ENCODE measurements at places on chromosomes 2 and 18.

DNA sequence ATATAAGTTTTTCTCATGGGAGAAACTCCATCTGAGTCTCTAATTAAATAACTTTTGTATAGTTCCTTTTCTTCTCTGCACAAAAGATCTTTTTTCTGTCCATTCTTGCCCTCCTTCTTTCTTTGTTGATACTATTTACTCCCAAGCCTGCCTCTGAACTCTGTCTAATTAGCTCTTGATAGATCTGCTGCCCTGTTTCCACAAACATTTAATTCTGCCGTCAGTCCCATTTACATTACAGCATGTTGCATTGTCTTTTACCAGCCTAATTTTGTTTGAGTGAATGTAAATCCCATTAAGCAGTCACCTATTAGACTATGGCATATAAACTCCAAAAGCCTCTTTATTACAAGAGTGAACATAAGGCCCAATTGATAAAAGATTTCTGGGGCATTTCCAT is 254.4 kb downstream of the ERBB4 start:
- no peak for DNase-seq

GRCh38 chr18:44672506-44672905 is 8.2 kb upstream of the SETBP1 start:
- no peak for DNase-seq

- no peak for DNase-seq
Observed at GRCh38 chr2:190507135-190507534, 27.4 kb downstream of the NEMP2 start.

- DNase-seq: no peak
Observed at GRCh38 chr18:41134426-41134825, 820.6 kb upstream of the PIK3C3 start.

DNA sequence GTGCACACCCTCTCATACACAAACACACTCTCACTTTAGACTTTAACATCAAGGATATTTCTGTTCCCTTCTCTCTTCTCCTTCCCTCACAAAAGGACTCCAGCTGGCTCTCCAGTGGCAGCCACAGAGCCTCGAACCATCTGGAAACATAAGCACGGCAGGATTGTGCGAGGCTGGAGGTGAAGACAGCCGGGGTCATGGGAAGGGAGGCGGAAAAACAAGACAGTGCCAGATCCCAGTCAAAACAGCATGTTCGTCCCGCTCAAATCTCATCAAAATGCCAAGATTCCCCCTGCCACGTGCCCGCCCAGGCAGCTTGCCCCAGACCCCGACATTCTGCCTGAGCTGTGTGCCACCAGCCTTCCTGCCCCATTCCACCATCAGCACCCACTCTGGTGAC is 180.3 kb downstream of the ZBTB7C start:
- no peak for DNase-seq

DNA sequence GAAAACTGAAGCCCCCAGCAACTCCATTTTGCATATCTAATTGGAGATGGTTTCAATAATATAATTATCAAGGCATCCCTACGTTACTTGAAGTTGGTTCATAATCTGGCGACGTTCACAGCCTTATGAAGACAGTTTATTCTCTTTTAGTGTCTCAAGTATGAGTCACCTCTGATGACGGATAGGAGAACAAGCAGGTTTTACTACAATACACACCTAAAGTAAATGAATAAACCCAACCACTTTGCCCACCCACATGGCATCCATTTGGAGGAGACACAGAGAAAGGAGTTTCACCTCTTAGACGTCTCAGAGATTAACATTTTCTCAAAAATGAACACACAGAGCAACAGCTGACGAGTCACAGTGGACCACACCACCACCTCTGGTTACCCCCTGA is 40.8 kb downstream of the BCL11A start:
- no peak for DNase-seq

- DNase-seq: no peak
Observed at GRCh38 chr2:29632018-29632417, 289.4 kb downstream of the ALK start.

- no peak for DNase-seq
Observed at GRCh38 chr18:69239849-69240674, 160.6 kb upstream of the DOK6 start.

GRCh38 chr2:28339516-28340175 is 53.0 kb upstream of the FOSL2 start:
- DNase-seq: no peak

DNA sequence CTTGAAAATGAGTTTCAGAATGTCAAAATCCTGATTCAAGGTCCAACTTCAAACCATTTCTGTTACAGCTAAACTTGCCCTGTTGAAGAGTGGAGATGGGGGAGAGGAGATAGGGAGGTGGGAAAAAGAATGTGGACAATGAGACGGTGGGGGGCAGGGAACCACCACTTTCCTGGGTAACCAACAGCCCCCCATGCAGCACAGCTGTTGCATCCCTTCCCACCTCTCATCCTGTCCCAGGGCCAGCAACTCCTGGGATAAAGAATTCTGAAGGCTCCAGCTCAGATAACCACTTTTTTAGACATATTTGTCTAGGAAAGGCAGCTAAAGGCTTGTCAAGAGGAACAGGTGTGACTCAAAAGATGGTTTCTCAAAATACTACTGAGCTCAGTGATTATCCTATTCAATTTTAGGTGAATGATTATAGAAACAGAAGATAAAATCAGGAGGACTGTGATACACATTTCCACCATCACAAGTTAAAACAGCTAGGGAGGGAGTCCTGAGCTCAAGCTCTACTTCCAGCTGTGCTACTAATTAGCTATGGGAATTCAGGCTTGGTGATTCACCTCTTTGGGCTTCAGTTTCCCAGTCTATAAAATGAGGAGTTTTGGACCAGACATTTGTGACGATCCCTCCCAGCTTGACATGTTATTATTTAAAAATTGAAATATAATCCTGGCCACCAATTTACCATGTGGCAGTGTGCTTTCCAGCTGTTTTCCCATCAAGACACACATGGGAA is 36.3 kb downstream of the HDHD2 start:
- no peak for DNase-seq

- DNase-seq: no peak
Observed at GRCh38 chr2:3512086-3512485, 7.2 kb downstream of the ADI1 start.

DNA sequence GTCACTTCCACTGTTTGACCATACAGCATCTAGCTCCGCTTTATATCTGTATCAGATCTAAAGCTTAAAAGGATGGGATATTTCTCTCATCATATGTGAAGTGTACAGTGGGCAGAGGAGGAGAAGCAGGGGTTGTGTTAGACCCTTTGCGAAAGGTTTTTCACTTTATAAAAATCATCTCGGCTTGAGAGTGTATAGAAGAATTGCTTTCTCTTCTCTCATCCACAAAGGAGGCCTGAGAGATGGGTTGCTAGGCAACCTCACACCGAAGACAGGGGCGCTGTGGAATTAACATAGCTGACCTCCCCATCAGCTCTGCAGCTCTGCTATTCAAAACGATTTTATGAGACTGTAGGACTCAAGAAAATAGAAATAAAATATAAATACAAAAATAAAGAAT is 70.2 kb upstream of the GALNT3 start:
- DNase-seq: no peak

- DNase-seq: peak; percentile 70
Observed at GRCh38 chr2:219285894-219286425, 6.8 kb downstream of the DNAJB2 start.

DNA sequence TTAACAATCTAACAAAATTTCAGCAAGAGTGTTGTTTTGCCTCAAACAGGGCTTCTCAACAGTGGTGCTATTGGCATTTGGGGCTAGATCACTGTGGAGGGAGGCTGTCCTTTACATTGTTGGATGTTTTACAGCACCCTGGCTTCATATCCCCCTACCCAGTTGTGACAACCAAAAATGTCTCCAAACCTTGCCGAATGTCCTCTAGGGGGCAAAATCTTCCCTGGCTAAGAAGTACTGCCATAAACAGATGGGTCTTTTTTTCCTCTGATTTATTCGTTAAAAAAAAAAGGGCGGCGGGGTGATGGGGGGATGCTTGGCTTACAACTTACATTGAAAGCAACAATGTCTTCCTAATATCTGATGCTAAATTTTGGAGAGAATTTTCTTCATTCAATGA is 207.6 kb upstream of the CCDC150 start:
- DNase-seq: no peak

DNA sequence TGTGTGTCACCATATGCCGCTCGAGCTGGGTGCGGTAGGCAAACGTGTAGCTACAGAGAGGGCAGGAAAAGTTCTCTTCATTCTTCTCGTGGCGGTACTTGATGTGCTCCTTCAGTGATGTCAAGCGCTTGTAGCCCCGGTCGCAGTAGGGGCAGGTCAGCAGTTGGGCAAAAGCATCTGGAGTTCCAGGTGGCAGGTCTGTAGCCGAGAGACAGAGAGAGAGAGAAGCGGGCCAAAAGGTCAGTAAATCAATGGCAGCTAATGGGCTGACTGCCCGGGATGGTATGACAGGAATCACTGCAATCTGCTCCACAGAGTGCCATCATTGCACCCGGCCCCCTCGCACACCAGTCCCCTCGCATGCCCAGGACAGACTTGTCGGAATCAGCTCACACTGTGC is 116.0 kb downstream of the ZEB2 start:
- DNase-seq: no peak

DNA sequence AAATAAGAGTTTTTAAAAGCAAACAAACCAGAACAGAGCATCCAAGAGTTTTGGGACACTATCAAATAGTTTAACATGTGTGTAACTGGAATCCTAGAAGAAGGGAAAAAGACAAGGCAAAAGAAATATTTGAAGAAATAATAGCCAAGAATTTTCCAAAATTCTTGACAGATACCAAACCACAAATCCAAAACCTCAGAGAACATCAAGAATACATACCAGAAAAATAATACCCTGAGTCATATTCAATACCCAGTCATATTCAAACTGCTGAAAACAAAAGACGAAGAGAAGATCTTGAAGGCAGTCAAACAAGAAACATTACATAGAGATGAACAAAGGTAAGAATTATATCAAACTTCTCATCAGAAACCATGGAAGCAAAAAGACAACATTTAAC is 22.9 kb downstream of the INO80C start:
- no peak for DNase-seq

DNA sequence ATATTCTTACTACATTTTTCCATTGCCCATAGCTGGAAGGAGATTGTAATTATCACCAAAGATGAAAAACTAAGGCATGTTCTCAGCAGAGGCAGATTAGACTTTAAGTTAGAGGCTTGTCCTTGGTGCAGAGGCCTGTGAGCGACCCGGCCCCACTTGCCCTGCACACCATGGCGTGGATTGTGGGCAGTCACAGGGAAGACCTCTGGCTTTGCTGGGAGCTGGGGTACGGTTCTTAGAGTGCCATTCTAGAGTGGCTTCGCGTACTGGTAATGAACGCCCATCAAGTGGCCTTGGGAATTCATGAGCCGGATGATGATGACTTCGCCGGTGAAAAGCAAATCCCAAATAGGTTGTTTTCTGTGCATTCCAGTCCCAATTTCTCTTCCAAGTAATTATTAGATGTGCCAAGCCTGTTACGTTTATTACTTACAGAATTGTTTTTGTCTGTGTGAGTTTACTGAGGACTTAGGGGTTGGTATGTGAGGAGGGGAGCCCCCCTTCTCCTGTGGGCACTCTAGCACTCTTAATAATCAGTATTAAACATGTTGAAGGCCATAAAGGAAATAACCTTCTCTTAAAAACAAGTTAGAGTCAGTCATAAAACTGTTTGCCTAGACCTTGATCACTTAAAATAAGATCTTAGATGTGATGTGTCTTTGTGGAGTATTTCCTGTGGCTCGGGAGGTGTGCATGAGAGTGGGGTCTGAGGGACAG is 90.6 kb downstream of the LDLRAD4 start:
- DNase-seq: no peak

DNA sequence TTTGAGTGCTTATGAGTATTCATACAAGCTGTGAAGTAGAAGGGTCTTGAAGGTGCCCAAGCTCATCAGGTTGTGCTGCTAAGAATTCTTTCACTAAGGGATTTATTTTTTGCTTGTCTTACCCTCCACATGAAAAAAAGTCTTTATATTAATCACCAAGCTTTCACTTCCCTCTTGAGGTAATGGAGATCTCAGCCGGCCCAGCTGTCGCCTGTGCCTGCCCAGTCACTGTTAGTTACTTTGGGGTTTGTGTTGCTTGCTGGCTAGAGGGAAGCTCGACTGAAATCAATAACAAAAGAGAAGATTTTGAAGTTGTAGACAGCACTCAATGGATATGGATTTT is 21.9 kb downstream of the MC2R start:
- no peak for DNase-seq

DNA sequence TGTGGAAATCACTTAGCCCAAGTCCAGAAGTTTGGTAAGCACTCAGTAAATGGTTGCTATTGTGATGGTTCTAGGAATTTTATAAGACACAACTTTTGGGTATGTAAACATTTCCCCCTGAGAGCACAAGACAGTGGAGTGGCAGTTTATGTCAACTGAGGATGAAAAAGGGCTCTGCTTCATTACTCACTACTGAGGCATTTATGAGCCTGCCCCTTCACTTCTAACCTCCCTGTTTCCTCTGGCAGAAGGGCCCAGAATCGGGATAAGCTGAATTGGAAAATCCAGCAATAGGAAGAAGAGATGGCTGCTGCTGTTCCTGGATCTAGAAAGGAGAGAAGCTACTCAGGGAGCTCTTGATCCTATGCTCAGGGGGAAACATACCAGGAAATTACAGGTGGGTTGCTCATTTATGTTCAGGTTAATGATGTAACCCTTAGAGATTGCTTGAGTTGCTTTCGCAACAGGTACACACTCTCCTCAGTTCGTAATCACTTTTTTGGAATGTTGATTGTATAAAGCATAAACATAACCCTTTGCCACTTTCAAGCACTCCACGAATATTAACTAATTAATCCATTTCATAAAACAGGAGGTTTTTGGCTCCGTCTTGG is 46.3 kb downstream of the ADCYAP1 start:
- DNase-seq: no peak

DNA sequence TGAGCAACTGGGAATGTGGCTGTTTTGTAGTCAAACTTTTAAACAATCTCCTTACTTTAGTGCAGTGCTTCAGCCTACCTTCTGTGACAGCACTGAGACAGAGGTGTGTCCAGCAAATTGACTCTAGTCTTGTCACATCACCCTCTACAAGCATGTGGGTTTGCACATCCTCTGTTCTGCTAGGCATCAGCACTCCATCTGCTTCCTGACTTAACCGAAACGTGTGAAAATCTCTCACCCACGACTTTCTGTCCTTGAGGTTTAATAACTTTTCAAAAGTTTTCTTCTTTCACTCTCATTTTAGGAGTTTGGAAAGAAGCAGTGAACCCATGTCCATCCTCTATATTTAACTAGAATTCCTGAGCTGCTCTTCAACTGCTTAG is 42.6 kb downstream of the TTR start:
- DNase-seq: no peak

DNA sequence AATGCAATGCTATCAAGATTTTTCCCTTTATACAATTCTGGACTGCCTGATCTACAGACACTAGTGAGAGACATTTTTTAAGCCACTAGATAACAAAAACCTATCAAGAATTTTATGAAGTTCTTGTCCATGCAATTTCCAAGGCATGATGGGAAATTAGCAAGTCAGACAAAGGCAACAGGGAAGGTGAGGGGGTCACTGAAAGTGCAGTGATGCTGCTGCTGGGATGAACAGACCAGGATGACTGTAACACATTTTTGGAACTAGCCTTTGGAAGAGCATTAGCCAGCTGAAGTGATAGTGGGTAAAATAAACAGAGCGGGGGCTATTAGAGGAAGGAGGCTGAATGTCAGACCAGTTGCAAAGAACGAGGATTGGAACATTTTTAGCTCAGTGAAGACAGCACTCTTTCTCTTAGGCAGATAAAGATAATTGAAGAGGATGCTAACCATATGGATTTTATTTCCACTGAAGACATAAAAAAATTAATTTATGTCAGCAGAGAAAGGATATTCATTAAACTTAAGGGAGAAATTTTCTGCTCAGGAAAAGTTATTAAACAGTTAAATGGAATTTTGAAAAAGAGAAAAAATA is 17.9 kb downstream of the NRXN1 start:
- no peak for DNase-seq

Measured in 8988T (cell line).